ENCODE measurements at places on chromosomes 12 and 14.

GRCh38 chr12:55036326-55037115 lies 16.7 kb downstream of the NEUROD4 start:
- DNase-seq, result no peak

DNA sequence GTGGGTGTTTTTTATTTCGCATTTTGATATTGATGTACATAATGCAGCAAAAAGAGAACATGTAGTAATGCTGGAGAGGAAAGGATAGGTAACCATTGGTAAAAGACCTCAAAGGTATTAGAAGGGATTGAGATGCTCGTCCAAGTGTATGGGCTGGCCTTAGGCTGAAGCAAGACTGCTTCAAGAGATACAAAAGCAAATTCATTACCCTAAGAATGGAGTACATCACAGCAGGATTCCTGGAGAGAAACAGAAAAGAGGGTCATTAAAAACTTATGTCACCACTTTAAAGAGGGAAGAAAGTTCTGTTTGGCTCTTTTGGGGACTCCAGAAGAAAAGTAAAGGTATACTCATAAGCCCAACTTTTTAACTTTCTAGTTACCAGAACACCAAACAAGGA lies 420.5 kb downstream of the ZFP36L1 start:
- DNase-seq, result no peak

DNA sequence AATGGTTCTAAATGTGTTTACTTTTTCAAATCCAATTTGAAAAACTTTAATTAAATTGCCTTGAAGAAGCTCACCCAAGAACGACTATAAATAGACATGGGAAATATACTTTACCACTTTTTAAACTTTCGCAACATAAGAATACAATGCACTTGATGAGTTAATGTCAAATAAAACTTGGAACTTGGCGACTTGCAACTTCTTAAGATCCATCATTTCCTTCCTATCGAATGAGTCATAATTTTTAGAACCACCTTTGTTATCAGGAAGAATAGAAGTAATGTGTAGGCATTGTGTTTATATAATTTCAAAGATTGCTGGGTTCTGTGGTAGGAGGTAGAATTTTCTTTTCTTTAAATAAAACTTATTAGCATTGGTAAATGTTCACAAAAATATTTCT lies 1417.4 kb upstream of the FLRT2 start:
- no peak for DNase-seq

- DNase-seq, result no peak
Observed at GRCh38 chr12:104374071-104374470, 70.5 kb downstream of the EID3 start.

DNA sequence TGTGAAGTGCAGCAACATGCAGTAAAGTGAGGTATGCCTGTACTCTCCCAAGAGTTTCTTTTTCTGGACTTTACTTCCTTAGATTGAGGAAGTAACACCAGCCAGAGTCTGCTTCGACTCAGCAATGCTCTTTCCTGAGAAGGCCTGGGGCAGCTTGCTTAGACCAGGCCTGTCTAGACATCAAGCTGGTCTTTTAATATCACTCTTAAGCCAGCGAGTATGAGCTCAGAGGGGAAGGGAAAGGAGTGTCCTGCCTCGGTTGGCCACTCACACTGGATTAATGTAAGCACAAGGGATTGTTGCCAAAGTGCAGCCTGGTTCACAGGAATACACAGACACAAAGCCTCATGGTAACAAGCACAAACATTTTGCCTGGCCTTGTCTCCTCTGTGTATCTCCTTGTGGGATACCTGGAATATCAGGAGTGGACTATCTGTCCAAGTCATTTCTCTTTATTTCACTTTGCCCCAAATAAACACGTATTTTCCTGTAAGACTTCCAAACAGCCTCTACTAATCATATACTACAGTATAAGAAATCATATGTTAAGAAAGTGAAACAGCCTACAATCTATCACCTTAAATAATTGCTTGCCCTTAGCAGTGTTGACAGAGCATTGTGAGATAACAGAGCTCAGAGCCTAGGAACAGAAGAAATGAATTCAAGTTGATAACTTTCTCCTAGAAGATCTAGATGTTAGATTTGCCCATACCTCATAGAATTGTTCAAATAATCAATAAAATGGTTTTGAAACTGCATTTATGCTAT lies 121.2 kb upstream of the DAAM1 start:
- DNase-seq, result no peak

Measured in stimulated activated CD8-positive, alpha-beta memory T cell treated with anti-CD3 and anti-CD28 coated beads, Interleukin-4, amount 100 ng/mL, for 4 hours (primary cell).